ENCODE measurements at places on chromosomes 6 and 20. TPM values are rescaled to one million over a fixed set of nuclear protein-coding genes. Genes with fewer than 3 reads are reported as not detected.

FOXS1 gene
- total RNA-seq = 0.08 TPM

TUBB2A gene
- total RNA-seq = 46.3 TPM

KCNK16 gene
- total RNA-seq = not detected

ASF1A gene
- total RNA-seq = 36.7 TPM

CNBD2 gene
- not detected for total RNA-seq

Measured in H4 (cell line).